ENCODE measurements at places on chromosomes 2 and 18.

- no peak for DNase-seq
Observed at GRCh38 chr18:76177160-76177559, 317.9 kb downstream of the ZNF516 start.

DNA sequence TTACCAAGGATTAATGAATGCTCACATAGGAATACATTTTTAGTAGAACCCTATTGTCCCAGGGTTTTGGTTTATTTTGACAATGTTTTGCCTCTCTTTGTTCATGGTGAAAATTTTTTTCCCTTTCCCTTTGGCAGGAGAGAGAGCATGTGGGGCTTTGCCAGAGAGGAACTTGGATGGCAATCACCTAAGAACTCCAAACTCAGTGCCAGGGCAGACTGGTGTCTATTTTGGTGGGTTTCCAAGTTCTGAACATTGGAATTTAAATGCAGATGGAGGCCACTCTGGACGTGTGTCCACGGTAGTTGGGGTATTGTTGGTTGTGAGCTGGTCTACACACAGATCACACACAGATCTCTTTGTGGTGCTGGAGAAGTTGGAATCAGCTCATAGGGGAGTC lies 2091.1 kb upstream of the PIK3C3 start:
- no peak for DNase-seq

GRCh38 chr2:150023044-150023443 lies 435.5 kb upstream of the MMADHC start:
- no peak for DNase-seq

DNA sequence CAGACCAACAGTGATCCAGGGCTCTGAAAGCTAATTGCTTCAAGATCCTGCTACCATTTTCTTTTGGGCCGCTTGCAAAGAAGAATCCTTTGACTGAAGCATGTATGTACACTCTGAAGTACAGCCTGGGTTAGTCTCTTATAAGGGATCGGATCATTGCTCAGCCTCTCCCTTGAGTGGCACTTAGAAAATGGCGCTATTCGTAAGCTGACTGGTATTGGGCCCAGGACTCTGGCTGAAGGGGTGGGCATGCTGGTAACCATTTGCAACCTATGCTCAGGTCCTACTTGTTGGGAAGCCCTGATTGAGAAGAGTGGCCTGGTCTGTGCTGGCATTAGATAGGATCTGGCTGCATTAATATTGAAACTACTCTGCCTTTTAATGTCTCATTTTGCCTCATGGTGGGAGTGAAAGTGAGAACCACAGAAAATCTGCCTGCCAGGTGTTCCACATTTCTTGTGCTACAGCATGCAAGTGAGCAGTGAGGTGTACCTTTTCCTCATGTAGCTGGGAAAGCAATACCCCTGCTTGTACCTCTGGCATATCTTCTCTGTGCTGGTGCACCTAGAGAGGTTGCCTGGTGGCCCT lies 661 bp upstream of the MGAT5 start:
- DNase-seq: no peak

GRCh38 chr2:201201371-201201770 lies 18.4 kb downstream of the CASP10 start:
- DNase-seq: no peak

- DNase-seq: no peak
Observed at GRCh38 chr2:127508023-127508630, 18.2 kb downstream of the IWS1 start.

DNA sequence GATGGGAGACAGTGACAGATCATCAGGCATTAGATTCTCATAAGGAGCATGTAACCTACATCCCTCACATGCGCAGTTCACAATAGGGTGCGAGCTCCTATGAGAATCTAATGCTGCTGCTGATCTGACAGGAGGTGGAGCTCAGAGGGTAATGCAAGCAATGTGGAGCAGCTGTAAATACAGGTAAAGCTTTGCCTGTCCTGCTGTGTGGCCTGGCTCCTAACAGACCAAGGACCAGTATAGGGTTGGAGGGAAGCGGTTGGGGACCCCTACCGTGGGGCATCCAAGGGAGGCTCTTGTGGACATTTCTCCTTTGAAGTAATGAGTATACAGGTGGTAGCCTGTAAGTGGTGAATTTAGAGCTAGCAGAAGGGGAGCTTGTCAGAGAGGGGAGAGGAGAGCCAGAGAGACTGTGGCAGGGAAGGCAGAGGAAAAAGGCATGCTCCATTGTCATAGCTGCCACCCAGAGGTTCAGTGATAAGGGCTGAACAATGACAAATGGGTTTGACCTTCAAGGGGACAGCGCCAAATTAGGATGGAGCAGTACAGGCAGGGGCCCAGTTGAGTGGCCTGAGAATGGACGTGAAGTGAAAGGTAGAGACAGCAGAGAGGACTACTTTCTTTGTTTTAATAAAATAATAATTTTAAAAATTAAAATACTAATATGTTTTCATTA lies 15.2 kb upstream of the TMBIM1 start:
- DNase-seq: no peak

GRCh38 chr2:98465456-98466226 lies 21.0 kb downstream of the INPP4A start:
- no peak for DNase-seq

DNA sequence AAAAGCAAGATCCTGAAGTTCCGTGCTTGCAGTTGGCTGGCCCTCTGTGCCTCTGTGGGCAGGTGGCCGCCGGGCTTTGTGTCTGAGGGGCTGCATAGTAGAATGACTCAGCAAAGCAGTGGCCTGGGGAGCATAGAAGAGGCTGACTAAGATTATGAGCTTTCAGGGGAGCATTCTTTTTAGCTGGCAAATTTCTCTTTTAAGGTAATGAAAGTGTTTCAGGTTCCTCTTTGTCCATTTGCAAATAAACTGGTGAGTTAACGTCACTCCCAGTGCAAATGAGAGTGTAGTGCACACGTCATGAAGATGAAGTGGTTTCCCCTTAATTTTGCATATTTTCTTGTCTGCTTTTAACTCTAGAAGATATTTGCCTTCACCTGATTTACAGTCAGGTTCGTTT lies 98.6 kb downstream of the BCL2L11 start:
- DNase-seq: no peak

DNA sequence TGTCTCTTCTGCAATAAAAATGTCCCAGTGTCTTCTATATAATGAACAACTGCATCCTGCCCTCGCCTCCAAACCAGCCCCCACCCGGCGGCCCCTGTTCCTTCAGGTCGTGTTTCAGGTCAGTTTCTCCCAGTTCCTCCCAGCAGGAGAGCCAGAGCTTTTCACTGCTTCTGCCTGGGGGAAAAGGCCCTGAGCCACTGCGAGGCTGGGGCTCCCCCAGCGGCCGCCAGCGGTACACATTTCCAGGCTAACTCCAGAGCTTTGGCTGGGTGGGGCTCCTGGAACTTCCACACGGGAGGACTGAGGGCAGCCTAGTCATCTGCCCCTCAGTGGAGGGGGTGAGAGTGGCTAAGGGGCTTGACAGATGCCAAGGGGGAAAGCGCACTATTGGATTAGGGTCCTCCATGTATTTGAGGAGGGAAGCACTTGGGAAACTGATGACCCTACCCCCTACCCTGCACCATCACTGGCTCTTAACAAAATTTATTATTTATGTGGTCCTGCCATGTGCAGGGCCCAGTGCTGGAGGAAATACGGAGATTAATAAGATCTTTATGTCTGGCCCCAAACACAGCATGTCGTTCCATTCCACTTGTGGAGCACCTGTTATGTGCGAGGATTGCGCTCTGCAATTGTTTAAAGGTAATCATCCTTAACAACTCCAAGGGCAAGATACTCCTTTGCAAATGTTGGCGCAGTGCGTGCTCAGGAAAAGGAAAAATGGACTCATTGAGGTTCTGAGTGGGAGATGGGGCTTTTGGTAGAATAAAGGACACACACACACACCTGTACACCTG lies 17.3 kb upstream of the CYS1 start:
- peak; percentile 90 for DNase-seq

GRCh38 chr2:84711651-84712050 lies 169.2 kb downstream of the TRABD2A start:
- DNase-seq: no peak

GRCh38 chr18:75163736-75164135 lies 45.2 kb downstream of the PTGR3 start:
- DNase-seq: no peak

- no peak for DNase-seq
Observed at GRCh38 chr2:149552226-149552625, 35.3 kb downstream of the MMADHC start.

- peak; percentile 47 for DNase-seq
Observed at GRCh38 chr2:69200107-69200520, 186.9 kb downstream of the GFPT1 start.

DNA sequence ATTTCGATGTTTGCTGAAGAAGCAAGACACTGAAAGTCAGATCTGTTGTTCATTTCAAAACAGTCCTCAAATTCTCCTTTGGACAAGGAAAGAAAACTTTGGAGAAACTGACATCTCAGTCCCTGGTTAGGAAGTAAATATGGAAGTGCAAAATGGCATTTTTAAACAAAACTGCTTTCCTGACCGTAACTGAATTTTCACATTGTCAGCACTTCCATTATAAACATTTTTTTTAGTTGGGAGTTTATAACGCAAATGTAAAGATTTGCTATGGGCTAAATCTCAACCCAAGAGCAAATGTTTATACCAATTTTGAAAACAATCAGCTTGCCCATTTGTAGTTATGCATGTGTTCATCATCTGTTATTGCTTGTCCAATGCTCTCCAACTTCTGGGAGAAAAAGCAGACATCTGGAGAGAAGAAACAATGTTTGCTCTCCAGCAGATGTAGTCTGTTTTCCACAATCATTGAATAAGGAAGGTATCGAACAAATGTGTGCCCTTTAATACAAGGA lies 520.1 kb downstream of the ARHGAP15 start:
- no peak for DNase-seq

- no peak for DNase-seq
Observed at GRCh38 chr18:65206551-65207260, 544.1 kb upstream of the CDH7 start.

GRCh38 chr2:154527962-154528361 lies 170.5 kb upstream of the KCNJ3 start:
- no peak for DNase-seq

DNA sequence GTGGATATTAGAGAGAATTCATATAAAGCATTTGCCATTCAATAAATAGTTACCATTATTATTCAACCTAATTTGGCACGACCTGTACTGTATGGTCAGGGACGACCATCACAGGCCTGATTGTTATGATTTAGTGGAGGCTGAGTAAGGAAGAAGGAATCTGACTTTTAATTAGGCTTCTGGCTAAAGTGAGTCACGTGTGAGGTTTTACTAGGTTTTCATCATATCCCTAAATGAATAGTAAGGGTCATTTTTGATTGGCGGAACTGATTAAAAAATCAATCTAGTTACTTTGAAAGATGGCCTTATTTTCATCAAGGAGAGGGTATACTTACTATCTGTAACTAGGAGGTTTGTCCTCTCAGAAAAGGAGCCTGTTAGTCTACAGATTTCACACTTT lies 143.4 kb downstream of the ADCYAP1 start:
- DNase-seq: no peak

GRCh38 chr18:27175914-27176313 lies 9.2 kb downstream of the CHST9 start:
- DNase-seq: no peak

- DNase-seq: no peak
Observed at GRCh38 chr18:30929718-30930117, 112.8 kb downstream of the DSC3 start.

DNA sequence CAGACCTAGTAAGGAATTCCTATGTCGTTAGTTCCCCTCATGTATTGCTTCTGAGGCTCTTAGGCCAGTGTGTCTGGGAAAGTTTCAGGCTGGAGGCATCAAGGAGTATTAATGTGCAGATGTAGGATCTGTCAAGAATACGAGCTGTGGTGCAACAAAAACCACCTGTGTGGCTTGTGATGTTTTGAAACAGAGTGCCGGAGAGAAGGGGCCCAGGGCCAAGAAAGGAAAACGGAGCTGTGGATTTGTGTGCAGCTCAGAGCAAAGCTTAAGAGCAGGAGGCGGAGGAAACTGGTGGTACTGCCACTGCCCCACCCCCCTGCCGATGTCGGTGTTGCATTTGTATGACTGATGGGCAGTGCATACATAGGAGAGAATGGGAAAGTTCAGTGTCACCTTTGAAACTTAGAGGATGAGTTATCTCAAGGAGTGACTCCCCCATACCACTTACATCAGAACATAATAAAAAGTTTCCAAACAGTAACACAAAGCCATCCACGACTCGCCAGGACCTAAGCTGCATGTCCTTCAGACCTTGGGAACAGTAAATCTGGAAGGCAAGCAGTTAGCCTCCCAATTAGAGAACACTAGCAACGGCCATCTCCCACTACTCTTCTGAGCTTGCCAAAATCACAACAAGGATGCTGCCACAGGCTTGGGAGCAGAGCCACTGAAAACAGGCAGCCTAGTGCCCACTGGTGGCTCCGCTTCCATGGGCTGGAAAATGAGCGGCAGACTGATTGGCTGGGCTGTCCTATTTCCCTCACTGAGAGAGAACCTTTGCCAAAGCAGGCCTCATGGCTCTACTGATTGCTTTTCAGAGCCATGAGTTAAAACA lies 152.7 kb upstream of the NT5C1B start:
- DNase-seq: no peak

DNA sequence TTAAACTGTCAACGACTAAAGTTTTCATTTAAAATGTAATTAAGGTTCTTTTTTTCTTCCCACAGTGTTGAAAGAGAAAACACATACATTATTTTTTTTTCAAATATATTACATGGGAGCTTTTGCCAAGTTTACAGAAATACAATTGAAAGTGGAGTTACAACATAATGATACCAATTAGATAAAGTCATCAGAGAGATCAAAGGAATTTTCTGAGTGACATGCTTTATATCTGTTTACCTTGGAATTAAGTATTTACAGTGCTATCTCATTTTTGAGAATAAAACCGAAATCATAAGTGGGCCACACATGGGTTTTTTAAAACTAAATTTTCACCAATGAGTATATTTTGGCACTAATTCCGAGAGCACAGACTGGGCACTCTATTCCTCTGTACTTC lies 165.2 kb downstream of the RAPGEF4 start:
- DNase-seq: no peak

DNA sequence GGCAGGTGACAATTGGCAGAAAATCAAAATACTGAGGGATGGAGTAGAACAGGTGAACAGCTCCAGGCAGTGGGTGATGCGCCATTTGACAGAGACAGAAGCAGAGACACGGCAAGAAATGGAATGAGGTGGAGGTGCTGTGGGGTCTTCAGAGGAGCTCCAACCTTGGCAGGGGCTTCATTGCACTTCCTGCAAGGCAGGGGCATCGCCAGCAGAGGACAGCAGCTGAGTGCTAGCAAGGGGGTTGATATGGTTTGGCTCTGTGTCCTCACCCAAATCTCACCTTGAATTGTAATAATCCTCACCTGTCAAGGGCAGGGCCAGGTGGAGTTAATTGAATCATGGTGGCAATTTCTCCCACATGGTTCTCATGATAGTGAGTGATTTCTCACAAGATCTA lies 42.8 kb downstream of the CCDC68 start:
- no peak for DNase-seq
